Activated T-cell treated with anti-CD3 and anti-CD28 coated beads for 4 hours (primary cell): ENCODE measurements at places on chromosomes 6 and 20.

- DNase-seq, result no peak
Observed at GRCh38 chr6:101249470-101249869, 144.0 kb upstream of the GRIK2 start.

DNA sequence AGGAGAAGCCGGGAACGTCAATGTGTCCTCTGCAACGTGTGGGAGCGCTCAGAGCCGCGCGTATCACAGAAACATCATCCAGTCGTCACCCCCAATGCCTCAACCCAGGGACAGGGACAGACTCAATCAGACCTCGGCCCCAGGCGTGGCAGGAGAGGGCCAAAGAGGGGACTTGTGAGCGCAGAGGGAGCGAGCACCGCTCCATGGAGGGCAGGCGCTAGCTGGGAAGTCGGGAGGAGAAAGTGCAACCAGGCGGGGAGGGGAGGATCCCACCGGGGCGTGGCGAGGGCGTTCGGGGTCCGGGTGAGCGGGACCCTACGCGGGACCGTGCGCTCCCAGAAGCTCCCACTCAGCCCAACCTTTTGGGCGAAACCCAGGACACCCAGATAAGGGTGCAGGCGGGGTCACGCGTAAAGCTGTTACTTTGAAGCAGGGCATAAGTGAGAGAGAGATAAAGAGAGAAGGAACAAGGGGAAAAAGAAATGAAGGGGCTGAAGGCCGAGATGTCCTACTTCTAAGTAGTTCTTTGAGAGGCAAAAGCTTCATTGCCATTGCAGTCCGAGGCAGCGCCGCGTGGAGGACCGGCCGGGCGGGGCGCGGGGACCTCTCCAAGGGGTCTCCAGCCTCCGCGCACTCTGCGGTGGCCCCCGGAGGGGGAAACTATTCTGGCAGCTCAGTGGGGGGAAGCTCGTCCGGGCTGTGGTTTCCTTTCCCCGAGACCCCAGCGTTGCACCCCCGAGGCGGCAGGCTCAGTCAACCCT is 862 bp upstream of the SOBP start:
- DNase-seq, result no peak

DNA sequence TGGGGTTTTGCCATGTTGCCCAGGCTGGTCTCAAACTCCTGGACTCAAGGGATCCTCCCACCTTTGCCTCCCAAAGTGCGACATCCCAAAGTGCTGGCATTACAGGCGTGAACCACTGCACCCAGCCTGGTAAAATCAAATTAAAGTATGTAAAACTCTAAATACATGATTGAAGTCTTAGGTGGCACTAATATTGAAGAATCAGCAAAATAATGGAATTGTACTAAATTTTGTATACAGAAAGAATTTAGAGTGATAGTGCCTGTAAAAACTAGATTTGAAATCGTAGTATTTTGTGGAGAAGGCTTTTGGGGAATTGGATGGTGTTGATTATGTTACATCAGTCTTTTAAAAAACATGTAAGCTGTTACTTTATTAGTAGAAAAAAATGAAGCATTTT is 10.0 kb upstream of the PRDM1 start:
- DNase-seq, result no peak

DNA sequence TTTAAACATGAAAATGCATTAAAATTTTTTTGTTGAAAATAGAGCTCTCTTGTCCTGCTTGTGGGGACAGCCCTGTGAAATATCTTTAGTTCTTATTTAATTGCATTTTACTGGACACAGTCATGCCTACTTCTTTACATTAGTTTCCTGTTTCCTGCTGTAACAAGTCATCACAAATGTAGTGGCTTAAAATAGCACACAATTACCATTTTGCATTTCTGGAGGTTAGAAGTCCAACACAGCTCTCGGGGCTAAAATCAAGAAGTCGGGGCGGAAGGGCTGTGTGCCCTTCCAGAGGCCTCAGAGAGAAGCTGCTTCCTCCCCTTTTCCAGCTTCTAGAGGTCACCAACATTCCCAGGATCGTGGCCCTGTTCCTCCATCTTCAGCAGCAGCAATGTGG is 29.4 kb downstream of the PNLDC1 start:
- no peak for DNase-seq

- no peak for DNase-seq
Observed at GRCh38 chr20:19761841-19762240, 3.8 kb downstream of the RIN2 start.

- DNase-seq, result no peak
Observed at GRCh38 chr6:50285735-50286134, 236.0 kb upstream of the DEFB112 start.
